Skeletal muscle cell (primary cell): ENCODE measurements at places on chromosomes 16 and 17.

GRCh38 chr16:10253409-10253808 lies 71.2 kb upstream of the GRIN2A start:
- DNase-seq, result no peak

DNA sequence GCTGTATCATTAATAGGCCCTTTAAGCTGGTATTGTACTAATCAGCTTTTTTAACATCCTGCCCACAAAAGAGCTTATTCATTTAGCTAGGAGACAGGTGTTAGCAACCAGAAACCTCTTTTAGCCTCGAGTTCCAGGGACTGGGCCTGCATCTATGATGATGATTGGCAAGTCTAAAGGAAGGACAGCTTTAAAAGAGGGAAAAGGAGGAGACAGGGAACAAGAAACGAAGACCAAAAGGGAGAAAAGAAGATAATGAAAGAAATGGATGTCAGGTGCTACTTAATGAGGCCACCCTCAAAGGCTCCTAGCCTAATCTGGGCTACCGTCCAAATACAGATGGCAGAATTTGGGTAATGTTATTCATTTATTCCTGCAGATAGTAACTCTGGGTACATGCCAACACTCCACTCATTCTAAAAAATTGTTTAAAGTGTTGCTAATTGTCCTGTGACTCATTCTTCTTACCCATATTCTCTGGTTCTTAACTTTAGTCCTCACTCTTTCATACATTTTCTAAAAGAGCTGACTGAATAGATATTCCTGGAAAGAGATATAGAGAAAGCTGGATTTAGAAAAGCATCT lies 18.7 kb upstream of the RFFL start:
- DNase-seq, result no peak

DNA sequence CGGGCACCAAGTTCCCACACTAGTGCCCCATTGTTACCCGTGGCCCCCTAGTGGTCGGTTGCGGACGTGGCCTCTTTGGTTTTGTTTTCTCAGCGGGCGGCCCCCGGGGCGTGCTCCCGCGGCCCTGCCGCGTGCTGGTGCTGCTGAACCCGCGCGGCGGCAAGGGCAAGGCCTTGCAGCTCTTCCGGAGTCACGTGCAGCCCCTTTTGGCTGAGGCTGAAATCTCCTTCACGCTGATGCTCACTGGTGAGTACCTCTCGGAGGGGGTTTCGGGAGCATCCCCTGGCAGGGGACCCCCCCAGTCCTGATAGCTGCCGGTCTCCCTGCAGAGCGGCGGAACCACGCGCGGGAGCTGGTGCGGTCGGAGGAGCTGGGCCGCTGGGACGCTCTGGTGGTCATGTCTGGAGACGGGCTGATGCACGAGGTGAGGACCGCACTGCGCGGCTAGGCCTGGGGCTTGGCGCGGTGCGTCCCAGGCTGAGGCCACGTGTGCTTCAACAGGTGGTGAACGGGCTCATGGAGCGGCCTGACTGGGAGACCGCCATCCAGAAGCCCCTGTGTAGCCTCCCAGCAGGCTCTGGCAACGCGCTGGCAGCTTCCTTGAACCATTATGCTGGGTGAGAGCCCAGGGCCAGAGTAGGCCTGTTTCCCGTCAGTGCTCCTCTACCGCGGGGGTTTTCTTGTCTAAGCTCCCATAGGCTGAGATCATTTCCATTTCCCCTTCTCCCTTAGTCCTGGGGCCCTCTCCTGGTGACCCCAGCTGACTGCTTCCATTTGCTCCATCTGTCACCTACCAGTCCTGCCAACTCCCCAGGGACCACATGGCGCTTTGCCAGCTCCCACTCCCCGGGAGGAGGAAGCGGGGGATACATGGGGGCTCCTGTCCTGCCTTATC lies 1.7 kb downstream of the SPHK1 start:
- no peak for DNase-seq

- no peak for DNase-seq
Observed at GRCh38 chr16:79632289-79632688, 31.8 kb upstream of the MAF start.

DNA sequence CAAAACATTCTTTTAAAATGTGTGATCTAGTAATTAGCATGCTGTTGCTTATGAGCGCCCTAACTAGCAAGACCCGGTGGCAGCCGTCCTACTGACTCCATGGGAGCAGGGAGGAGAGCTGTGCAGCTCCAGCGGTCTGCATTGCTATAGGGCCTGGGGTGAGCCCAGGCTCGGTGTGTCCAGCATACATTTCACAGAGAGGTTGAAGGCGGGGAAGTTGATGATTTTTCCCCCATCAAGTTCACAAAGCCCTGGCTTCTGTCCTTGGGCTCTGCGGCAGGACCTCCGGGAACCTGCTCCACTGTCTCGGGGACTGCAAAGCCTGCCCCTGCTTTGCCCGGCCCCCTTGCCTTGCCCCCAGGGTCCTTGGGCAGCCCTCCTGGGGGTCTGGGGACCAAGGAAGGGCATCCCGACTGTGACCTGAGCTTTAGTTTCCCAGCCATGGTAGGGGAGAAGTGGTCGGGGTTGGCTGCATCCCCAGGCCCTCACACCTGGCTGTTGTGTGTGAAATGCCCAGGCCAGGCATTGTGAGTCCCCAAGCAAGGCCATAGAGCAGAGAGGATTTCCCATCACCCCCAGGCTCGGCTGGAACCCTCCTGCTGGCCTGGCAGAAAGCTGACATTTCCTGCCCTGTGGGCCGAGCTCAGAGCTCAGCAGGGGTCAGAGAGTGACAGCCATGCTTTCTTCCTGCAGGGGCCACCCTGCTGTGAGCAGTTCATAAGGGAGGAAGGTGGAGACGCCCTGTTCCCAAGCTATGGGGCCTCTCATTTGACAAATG lies 24.8 kb downstream of the KCNJ12 start:
- DNase-seq, result no peak

GRCh38 chr17:77869665-77870132 lies 88.8 kb upstream of the TNRC6C start:
- no peak for DNase-seq

DNA sequence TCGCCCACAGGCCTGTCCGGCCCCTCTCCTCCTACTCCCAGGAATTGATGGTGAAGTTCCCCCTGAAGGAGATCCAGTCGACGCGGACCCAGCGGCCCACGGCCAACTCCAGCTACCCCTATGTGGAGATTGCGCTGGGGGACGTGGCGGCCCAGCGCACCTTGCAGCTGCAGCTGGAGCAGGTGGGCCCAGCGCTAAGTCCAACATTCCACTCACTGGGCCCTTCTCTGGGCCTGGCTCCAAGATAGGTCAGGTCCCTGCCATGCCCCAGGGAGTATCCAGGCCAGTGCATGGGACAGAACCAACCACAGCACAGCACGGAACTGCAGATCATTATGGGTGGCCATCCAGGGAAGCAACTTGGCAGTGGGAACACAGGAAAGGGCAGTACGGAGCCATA lies 9.9 kb upstream of the ALKBH5 start:
- no peak for DNase-seq

DNA sequence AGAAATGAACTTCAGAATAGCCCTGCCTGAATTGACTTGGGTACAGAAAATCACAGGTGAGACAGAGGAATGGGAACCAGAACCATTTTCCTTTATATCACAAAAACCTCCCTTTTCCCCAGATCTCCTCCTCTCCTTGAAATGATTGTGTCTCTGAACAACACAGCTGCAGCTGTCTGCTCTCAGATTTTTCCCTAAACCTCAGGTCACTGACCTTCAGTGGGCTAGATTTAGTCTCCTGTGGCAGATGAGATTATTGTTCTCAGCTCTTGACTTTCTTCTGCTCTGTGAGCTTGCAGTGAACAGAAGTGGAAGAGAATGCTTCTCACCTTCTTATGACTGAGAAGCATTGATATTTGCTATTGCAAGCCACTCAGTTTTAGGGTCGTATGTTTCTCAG lies 92.3 kb upstream of the FAM20A start:
- no peak for DNase-seq

DNA sequence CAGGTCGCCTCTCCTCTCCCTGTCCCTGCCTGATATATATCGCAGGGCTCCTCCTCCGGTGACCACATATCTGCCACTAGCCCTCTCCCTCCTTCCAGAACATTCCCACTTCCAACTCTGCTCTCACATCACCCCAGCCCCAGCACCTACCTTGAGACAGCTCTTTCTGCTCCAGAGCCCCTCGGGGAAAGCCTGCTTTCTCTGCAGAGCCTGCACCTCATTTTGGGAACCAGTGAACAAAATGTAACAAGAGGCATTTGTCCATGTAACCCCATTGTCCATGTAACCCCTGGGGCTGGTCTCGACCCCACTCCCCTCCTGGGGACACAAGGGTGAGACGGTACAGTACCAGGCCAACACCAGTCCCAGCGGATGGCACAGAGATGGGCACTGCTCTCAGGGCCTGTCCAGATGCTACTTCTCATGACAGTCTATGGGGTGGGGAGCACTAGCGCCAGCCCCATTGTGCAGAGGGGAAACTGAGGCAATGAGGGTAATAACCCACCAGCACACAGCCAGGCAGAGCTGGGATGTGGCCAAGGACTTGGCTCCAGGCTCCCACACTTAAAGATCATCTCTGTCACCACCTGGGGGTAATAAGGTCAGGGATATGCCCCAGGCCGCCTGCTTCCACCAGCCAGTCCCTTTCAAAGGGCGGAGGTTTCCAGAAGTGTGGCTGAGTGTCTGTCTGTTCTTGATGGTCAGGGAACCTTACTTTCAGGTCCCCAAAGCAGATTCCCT lies 42.9 kb downstream of the TBC1D16 start:
- DNase-seq, result no peak

DNA sequence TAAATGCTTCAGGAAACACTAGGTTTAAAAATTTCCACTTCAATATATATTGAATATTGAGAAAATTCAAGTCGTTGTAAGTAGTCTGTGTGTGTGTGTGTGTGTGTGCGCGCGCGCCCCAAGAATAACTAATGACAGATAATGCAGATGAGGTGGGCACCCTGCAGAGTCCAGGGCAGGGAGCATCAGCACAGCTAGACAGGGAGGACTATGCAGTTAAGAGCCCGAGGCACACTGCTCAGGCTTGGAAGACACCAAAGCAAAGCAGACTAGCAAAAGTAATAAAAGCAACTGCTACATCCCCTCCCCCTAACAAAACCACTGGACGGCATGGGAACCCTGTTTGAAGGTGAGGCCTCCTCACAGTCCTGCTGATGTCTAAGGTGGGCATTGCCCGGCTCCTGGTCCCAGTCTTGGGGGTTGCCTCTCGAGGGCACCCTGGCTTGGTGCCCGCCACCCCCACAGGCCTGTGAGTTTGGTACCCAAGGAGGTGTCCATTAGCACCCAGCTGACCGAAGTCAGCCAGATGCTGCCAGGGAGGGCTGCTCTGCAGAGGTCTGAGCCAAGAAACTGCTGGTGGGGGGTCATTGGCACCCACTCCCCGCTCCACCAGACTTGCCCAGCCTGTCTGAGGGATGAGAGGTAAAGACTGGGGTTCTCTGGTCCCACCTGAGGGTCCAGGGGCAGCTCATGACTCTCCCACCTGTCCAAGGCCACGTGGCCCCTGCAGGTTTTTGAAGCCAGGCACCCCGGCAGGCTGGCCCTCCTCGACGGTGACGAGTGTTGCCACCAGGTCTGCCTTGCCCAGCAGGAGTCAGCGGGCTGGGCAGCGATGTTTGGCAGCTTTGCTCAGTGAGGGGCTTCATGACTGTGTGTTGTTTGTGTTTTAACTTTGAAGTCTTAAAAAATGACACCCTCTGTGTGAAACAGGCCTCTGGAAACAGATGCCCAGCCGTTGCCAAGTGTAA lies 18.7 kb downstream of the LRRC75A start:
- DNase-seq, result no peak

- DNase-seq, result no peak
Observed at GRCh38 chr16:75354170-75354569, 79.1 kb downstream of the CFDP1 start.

GRCh38 chr17:6380915-6381438 lies 53.9 kb downstream of the AIPL1 start:
- no peak for DNase-seq

- no peak for DNase-seq
Observed at GRCh38 chr16:30145657-30146056, 22.6 kb upstream of the MAPK3 start.

DNA sequence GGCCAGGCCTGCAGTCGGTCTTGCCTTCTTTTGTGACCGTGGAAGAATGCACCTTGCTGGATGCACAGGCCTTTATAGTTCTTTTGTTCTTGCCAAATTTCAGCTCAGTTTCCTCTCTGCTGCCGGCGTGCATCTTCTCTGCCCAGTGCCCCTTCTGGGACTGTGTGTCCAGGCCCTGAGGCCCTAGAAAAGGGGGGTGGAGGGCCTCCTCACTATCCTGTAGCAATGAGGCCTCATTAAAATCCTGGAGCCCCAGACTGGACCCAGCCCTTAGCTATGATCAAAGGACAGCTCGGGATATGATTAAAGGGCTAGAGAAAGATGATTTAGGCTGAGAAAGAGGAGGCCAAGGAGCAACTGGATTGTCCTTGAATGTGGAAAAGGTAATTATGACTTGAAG lies 229.8 kb downstream of the SEC14L1 start:
- no peak for DNase-seq

DNA sequence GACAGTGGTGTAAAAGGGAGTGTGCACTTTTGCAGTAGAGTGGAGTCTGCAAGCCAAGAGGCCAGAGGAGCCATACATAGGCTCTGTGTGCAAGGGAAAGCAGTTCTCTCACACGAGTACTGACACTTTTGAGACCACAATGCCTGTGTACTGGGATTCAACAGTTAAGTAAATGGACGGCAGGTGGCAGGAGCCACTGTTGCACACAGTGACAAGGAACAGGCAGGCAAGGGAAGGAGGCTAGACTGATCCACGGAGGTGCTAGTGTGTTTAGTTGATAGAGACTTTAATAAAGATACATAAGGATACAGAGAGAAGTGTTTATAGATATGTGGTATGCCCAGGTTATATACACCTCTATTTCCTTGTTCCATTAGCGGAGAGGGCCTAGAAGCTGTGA lies 67.0 kb downstream of the MPRIP start:
- DNase-seq, result no peak
